Parietal lobe (tissue), 2 donors: ENCODE measurements at places on chromosomes 6 and 20. TPM values are rescaled to one million over a fixed set of nuclear protein-coding genes. Genes with fewer than 3 reads are reported as not detected.

Gene C20orf141
- not detected for total RNA-seq

Gene C6orf15
- total RNA-seq, result not detected

Gene CLDN20
- total RNA-seq, result not detected

Gene VARS1
- total RNA-seq, result 57.9 TPM

Gene TRIM10
- total RNA-seq, result 0.31 TPM

Gene SLC17A3
- total RNA-seq, result not detected

Gene PSMB9
- total RNA-seq, result 0.94 TPM

Gene ASIP
- total RNA-seq, result not detected

Gene PGC
- not detected for total RNA-seq
